Coronary artery (tissue), 2 donors: ENCODE measurements at places on chromosomes 3 and 15.

GRCh38 chr3:60294181-60294580, 957.1 kb downstream of the FHIT start:
- no peak for DNase-seq

DNA sequence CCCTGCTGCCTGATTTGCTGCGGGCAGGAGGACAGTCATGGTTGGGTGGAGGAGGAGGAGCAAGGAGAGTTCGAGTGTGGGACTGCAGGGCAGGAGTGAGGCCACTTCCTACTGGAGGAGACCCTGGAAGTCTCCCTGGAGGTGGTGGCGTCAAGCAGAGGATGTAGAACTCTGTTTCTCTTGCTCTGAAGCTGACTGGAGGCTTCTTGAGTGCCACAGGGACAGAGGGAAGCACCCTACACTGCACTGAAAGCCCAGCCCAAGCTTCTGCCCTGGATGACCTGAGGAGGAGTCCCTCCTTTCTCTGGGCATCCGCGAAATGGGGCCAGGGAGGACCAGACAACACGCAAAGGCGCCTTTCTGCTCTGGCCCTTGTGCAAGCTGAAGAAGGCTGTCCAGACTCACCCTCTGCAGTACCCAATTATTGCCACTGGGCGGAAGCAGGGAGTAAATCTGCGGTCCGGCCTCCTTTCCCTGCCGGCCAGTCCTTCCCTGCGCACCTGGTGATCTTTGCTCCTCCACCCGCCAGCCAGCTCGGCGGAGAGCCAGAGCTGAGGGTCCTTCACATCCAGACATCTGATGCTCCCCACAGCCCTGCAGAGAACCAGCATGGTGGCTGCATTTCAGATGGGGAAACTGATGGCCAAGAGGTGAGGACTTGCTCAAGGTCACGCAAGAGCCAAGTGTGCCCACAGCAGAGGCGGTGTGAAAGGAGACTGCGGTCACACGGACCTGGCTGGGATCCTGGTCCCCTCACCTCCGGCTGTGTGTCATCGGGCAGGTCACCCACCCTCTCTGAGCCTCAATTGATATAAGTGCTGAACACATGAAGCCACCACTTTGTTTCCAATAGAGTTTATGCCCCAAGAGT, 207.1 kb downstream of the TBC1D2B start:
- DNase-seq, result no peak

GRCh38 chr3:105352976-105353375, 13.7 kb upstream of the ALCAM start:
- no peak for DNase-seq

- no peak for DNase-seq
Observed at GRCh38 chr15:32683906-32684584, 33.8 kb upstream of the GREM1 start.

DNA sequence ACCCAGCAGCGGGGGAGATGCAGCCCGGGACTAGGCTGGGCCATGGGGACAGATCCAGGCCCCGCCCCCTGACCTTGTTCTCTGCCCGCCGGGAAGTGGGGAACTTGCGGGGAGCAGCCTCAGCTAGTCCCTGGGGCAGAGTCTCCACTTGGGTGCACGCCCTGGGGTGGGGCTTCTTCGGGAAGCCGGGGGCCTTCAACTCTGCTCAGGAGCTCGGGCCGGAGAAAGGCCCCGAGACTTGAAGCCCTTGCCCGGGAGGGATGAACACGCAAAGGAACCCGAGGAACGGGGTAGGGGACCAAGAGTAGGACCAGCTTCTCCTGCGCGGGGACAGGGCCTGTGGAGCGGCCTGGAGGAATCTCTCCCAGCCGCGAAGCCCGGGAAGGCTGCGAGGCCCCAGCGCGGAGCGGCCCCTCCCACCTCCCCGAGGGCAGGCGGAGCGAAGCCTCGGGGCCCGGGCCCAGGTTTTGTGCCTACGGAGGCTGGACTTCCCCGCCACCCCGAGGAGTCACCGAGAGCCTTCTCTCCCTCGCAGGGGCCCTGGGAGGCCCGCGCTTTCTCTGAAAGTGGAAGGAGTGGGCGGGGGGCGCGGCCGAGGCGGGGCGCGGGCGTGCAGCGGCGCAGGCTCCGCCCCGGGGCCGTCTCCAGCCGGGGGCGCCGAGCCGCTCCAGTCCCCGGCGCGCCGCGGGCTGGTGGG, at the start of gene ITPKA:
Gene ITPKA (plus strand): TSS at position 670 of the 697 bp plus-strand sequence. CDS start 54 bp downstream, outside the sequence.
- no peak for DNase-seq

DNA sequence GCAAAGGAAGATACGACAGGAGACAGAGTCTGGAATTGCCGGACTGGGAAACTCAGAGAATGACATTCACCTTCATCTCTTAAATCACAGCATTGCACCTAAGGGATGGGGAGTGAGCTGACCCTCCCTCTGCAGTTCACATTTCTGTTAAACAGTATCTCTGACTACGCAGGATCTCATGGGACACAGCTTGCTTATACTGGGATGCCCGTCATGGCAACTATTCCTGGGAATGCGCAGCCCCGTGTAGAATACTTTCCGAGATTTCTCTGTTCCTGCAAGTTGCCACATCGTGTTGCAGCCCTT, 232.5 kb upstream of the HES1 start:
- no peak for DNase-seq
